ENCODE measurements at places on chromosomes 3 and 15. TPM values are rescaled to one million over a fixed set of nuclear protein-coding genes. Genes with fewer than 3 reads are reported as not detected.

DNA sequence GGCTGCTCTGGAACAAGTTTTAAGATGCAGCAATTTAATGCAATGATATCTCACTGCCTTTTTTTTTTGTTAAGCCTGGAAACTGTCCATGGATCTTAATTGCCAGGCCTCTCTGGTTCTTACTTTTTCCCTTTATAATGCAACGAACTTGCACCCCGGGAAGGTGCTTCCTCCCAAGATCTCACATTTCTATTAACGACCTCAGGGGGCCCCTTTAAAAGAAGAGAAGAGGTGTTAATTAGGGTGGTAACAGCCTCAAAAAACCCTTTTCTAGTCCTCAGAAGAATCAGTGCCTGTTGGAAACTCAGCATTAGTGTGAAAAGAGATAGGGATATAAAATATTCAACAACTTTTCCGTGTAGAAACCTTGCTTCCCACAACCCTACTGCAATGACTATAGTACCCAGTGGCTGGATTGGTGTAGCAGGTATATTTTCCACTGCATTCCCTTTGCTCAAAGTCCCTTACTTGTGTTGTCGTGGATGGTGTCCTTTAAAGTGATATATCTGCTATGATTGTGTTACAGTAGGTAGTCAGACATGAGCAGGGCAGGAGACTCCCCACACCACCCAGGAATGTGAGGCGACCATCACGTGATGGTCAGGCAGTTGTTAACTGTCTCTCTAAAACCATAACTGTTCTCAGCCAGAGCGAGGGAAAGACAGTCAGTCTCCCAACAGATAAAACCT lies 121.8 kb downstream of the CTNNB1 start:
- DNase-seq: no peak

GRCh38 chr3:128011140-128011539 lies 41.1 kb upstream of the SEC61A1 start:
- peak; percentile 61 for DNase-seq

DNA sequence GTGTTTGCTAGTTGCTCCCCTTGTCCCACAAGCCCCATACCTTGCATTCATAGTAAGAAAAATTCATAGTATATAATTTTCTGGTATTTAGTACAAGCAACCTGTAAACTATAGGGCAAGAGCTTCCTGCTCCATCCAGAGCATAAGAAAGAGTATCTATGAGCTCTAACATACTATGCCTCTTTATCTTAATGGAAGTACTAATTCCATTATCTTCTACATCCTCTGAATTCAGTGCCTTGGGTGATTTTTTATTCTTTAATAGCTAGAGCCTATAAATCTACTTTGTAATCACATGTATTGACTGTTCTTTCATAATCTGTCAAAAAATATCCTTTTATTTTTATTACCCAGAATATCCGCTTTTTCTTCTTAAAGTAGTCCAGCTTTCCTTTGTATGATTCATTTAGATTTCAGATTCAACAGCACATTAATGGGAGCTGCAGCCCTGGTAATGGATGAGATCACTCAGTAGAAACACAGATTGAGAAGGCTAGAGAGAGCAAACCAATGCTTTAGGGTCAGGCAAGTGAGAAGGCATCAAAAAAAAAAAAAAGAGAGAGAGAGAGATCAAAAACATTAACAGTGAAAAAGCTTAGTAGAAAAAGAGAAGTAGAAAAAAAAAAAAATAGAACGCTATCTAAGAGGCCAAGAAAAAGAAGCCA lies 511.5 kb upstream of the NAALADL2 start:
- DNase-seq: no peak

- DNase-seq: no peak
These were observed 14.9 kb downstream of the TGM5 start for GRCh38 chr15:43251871-43252250.

DNA sequence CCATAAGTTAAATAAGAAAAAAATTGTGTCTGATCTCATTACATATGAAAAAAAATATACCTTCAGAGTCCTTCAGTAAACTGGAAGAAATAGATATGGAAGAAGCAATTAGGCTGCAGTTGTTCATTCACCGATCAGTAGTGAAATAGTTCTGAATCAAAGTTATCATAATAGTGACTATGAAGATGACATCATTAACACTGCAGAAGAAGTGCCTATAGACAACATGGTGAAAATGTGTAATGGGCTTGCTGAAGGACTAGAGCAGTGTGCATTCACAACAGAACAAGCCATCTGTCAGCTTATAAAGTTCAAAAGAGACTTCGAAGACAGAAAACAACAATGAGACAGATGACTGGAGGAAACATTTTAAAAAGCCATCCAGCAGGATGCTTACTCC lies 144.5 kb downstream of the NAALADL2 start:
- no peak for DNase-seq

DNA sequence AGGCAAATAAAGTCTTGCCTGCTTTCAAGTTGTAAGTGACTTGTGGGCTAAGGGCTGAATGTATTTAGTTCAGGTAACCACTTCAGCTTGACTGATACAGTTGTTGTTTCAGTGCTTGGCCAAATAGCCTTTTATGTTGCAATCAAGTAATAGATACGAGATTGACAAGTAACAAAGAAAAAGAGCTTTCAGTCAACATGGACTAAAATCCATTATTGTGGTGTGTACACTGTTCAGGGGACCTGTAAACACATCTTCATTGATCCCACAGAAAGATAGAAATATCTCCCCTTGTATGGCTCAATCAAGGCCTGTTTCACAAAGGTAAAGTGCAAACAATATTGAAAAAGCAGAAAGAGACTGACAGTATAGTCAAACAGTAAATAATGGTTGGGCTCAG lies 224.8 kb upstream of the TMCO5A start:
- DNase-seq: no peak

GRCh38 chr15:98272625-98273024 lies 312.1 kb downstream of the ARRDC4 start:
- DNase-seq: no peak

DNA sequence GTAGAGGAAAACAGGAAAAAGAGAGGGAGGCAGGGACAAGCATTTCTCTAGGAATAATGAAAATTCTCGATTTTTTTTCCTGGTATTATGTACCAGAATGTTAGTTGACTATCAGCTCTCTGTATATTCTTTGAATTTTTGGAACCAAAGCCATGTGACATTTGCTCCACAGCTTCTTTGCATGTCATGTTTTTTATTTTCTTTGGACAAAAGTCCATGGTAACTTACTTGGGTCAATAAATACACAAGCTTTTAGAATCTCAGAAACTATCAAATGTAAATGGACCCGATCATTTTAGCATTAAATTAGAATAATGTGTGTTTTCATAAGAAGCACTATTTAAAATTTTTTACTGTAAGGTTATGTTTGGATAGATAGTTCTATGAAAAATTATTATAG lies 320.5 kb downstream of the ZIC1 start:
- DNase-seq: no peak

The GABRA5 gene
- total RNA-seq: not detected

Data from HCT116 (cell line).